Stimulated activated CD4-positive, alpha-beta T cell treated with anti-CD3 and anti-CD28 coated beads, TNF-alpha, amount 100 ng/mL, for 24 hours (primary cell): ENCODE measurements at places on chromosomes 4 and X.

- DNase-seq = no peak
Observed at GRCh38 chr4:10102474-10103332, 13.9 kb downstream of the WDR1 start.

GRCh38 chr4:86926435-86927086 lies 8.2 kb upstream of the AFF1 start:
- DNase-seq = no peak

- no peak for DNase-seq
Observed at GRCh38 chr4:125582302-125582701, 267.5 kb downstream of the FAT4 start.

DNA sequence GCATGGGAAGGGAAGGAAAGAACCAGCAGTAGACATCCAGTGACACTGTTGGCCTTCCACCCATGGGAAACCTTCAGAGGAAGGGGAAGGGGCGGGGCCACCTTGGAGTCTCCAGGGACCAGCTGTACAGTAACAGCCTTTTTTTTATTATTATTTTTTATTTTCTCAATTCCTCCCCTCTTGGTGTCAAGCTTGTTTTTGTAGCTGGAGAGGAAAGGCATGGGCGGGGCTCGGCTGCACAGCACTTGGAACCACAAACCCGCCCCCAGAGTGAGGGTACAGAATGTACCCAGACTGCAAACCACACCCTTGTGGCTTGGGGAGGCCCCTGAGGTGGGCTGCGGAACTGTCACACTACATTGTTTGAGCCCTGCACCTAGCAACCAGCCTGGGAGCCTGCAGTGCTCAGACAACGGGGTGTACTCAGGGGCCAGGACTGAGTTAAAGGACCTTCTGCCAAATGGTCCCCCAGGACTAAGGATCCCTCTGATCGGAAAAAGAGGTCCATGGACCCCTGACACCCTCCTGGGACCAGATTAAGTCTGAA lies 45.7 kb downstream of the PRPS1 start:
- DNase-seq = peak; percentile 82

DNA sequence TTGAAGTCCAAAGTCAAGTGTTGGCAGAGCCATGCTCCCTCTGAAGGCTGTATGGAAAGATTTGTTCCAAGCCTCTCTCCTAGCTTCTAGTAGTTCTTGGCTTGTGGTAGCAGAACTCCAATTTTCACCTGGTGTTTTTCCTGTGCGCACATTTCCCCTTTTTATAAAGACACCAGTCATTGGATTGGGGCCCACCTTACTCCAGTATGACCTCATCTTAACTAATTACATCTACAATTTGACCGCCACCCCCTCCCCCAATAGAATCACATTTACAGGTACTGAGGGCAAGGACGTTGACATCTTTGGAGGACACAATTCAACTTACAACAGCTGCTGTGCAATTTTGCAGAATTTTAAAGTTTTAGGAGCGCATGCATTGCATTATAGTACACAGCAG lies 16.8 kb downstream of the RAB39B start:
- DNase-seq = no peak
